ENCODE measurements at places on chromosomes 7 and 10. TPM values are rescaled to one million over a fixed set of nuclear protein-coding genes. Genes with fewer than 3 reads are reported as not detected.

- no peak overlapping the region for H3K4me3 ChIP-seq
- no peaks in the 10 kb centered on the region for H3K4me1 ChIP-seq
- H3K27me3 ChIP-seq, result no peaks in the 10 kb centered on the region
- H3K27ac ChIP-seq, result no peak overlapping the region
- no peaks in the 10 kb centered on the region for H3K36me3 ChIP-seq
These were observed 123.2 kb upstream of the PARD3 start for GRCh38 chr10:34938399-34938670.

OPN1SW gene
- total RNA-seq, result not detected

GRCh38 chr7:128025380-128025779 is 5.9 kb downstream of the LRRC4 start:
- no peak overlapping the region for H3K27ac ChIP-seq
- peaks cover 7% of the 10 kb centered on the region for H3K36me3 ChIP-seq
- peaks cover 42% of the 10 kb centered on the region for H3K4me1 ChIP-seq
- H3K4me3 ChIP-seq, result no peak overlapping the region

- H3K4me3 ChIP-seq, result no peak overlapping the region
- no peaks in the 10 kb centered on the region for H3K27me3 ChIP-seq
- no peak for DNase-seq
- peaks cover 9% of the 10 kb centered on the region for H3K36me3 ChIP-seq
- H3K4me1 ChIP-seq, result peaks cover 21% of the 10 kb centered on the region
These were observed 93.6 kb downstream of the VOPP1 start for GRCh38 chr7:55478700-55479099.

MRC1 gene
- total RNA-seq, result not detected

OR2A42 gene
- total RNA-seq, result not detected

PLXNA4 gene
- total RNA-seq, result 11.2 TPM

DNA sequence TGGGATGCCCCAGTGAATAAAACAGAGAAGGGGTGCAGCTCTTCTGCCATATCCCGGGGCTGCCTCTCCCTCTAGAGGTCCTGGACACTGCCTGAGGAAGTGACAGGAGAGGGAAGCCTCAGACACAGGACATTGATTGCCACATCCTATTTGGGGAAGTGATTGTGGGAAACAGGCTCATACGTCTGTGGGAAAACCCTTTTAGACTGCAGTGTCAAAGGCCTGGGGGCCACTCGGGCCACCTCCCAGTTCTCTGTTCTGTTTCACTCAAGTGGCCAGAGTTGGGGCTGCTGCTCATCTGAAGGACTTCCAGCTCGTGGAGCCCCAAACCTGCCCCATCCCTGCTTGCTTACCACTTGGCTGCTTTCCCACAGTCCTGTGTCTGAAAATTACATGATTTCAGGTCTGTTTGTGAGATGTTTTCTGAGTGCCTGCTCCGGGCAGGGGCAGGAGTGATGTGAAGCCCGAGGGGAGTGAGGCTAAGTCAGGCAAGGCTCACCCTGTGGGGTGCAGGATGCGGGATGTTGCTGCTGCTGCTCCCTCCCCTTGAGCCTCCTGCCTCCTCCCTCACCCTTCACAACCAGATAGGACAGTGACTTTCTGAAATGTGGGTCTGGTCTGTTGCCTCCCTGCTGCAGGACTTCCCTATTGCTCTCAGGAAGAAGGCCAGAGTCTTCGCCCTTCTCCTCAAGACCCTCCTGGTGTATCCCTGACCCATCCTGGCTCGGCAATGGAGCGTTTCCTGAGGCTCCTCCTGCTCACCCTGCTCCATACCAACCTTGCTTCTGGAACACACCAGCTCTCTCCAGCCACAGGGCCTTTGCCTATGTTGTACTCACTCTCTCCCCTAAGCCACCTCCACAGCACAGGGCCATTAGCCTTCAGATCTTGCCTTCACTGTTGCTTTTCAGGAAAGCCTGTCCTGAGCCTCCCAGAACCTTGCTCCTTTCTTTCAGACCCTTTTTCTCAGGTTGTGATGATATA is 58.4 kb downstream of the NEURL1 start:
- H3K4me3 ChIP-seq, result no peak overlapping the region
- no peaks in the 10 kb centered on the region for H3K27me3 ChIP-seq
- no peak for DNase-seq
- peaks cover 36% of the 10 kb centered on the region for H3K4me1 ChIP-seq
- no peak overlapping the region for H3K27ac ChIP-seq
- H3K36me3 ChIP-seq, result no peaks in the 10 kb centered on the region

GRCh38 chr7:4882169-4883032 is 1.1 kb downstream of the RADIL start:
- H3K4me3 ChIP-seq, result no peak overlapping the region
- no peaks in the 10 kb centered on the region for H3K27me3 ChIP-seq
- no peaks in the 10 kb centered on the region for H3K4me1 ChIP-seq
- no peaks in the 10 kb centered on the region for H3K36me3 ChIP-seq

DNA sequence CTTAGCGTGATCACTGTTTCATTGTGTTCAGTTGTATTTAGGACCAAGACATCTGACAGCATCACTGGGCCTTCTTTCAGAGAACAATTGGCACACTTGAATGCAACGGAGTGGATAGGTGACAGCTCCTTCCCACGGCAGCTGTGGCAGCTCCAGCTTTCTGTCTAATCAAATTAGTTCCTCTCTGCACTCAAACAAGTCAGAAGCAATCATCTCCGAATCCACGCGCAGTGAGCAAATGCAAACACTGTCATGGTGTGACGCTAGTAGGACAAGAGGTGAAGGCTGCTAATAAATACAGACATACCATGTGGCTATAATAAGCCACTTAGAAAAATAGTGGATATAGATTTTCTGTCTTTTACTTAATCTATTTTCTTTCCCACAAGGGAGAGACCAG is 542.4 kb downstream of the ACTR3B start:
- H3K4me1 ChIP-seq, result no peaks in the 10 kb centered on the region
- H3K36me3 ChIP-seq, result no peaks in the 10 kb centered on the region
- H3K27ac ChIP-seq, result no peak overlapping the region
- no peak overlapping the region for H3K4me3 ChIP-seq

DNA sequence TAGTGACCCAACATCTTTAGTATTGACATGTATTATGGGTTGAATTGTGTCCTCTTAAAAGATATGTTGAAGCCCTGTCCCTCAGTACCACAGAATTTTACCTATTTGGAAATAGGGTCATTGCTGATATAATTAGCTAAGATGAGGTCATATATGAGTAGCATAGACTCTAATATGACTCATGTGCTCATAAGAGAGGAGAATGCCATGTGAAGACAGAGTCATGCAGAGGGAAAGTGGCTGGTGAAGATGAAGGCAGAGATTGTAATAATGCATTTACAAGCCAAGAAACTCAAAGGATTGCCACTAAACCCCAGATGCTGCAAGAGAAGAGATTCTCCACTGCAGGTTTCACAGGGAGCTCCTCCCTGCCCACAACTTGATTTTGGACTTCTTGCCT is 496.4 kb downstream of the KIF20B start:
- H3K36me3 ChIP-seq, result no peaks in the 10 kb centered on the region
- no peak for DNase-seq
- no peak overlapping the region for H3K27ac ChIP-seq
- H3K27me3 ChIP-seq, result no peaks in the 10 kb centered on the region
- H3K4me3 ChIP-seq, result no peak overlapping the region

STOX1 gene
- 0.30 TPM for total RNA-seq

SLC39A12 gene
- not detected for total RNA-seq

GCC1 gene
- 14.5 TPM for total RNA-seq

DNA sequence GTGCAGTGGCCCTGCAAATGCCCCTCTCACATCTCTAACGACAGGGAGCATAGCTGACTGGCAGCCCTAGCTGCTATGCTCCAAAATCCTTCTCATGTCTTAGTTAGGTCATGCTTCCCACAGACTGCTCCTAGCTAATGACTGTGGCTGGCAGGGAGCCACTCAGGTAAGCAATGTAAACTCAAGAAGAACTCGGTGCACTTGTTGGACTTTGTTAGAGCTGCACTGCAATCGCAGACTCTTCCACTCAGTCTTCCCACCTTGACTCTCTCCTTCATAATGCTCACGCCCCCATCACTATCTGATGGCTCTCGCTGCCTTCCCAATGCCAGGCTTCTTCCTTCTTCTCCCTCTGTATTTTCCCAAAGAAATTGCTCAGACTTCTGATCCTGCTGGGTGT is 24.0 kb downstream of the OR9A2 start:
- H3K36me3 ChIP-seq, result no peaks in the 10 kb centered on the region
- H3K27ac ChIP-seq, result no peak overlapping the region
- DNase-seq, result no peak
- no peaks in the 10 kb centered on the region for H3K4me1 ChIP-seq

DNA sequence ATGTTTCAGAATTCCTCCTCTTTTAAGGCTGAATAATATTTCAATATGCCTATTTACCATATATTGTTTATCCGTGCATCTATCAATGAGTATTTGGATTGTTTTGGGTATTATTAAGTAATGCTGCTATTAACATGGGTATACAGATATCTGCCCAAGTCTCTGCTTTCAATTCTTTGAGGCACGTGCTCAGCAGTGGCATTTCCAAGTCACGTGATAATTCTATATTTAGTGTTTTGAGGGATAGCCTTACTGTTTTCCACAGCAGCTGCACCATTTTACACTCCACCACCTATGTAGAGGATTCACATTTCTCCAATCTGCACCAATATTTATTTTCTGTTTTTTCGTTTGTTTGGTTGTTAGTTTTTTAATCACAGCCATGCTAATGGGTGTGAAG is 636.8 kb upstream of the ANKRD30A start:
- no peak for DNase-seq
- no peaks in the 10 kb centered on the region for H3K36me3 ChIP-seq
- no peaks in the 10 kb centered on the region for H3K27me3 ChIP-seq

SFTPA1 gene
- not detected for total RNA-seq

DNA sequence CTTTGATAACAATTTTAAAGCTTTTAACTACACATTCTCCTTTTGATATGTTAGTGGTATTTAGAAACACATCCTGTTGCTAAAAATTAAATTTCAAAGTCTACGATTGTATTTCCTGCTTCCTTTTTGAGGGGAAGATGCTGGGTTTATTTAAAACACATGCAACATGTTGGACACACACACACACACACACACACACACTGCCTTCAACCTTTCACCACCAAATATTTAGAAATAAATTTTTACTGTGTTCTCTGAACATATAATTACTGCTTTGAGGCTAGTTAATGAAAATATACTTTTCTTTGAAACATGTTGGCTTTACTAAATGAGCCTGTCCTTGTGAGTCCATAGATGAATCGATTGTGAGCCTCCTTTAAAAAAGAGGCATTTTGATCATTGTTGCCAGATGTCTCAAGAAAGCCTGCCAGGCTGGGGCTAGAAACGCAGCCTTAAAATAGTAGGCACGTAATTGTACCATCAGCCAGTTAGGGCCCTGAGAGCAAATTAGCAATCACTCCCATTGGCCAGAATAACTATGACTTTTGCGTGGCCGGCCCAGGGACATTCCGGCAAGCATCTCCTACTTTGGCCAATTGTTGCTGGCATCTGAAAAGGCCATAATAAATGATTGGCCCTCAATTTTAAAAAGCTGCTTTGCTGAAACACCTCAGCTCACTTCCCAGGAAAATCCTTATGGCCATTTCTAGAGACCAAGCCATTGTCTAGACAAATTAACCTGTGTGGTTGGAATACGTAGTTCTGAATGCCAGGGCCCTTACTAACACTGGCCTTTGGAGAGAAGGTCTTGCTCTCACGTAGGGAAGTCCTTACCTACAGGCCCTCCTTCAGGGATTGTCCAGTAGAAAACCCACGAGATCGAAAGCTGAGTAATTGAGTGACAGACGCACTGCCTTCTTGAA is 9.9 kb upstream of the TEX36 start:
- H3K4me1 ChIP-seq, result 0 out of 2 replicates have a peak, but pooled peaks cover under 1% of the 10 kb centered on the region
- no peaks in the 10 kb centered on the region for H3K27me3 ChIP-seq
- no peak overlapping the region for H3K4me3 ChIP-seq
- DNase-seq, result no peak
- no peak overlapping the region for H3K27ac ChIP-seq
- no peaks in the 10 kb centered on the region for H3K36me3 ChIP-seq

DNA sequence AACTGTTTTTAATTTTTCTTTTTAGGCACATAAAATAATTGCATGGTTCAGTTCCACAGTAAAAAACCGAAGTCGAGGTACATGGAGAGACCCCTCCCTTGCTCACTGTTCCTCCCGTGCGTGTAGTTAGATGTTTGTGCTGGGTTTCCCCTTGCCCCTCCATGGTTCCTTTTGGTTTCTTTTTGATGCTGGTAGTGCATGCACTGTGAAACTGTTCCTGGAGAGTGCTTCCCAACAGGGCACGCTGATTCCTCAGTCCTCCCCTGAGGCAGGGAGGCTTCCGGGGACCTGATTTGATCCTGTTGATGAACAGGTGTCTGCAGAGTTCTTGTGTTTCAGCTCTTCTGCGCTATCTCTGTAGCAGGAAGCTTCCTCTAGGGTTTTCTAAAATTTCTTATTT is 69.5 kb downstream of the ADCY1 start:
- H3K36me3 ChIP-seq, result no peaks in the 10 kb centered on the region
- DNase-seq, result no peak
- no peak overlapping the region for H3K4me3 ChIP-seq
- no peaks in the 10 kb centered on the region for H3K4me1 ChIP-seq
- H3K27ac ChIP-seq, result no peak overlapping the region

GRCh38 chr7:20314198-20314597 is 16.5 kb upstream of the ITGB8 start:
- H3K4me3 ChIP-seq, result no peak overlapping the region
- no peaks in the 10 kb centered on the region for H3K27me3 ChIP-seq
- DNase-seq, result no peak
- H3K36me3 ChIP-seq, result no peaks in the 10 kb centered on the region
- H3K4me1 ChIP-seq, result no peaks in the 10 kb centered on the region
- H3K27ac ChIP-seq, result no peak overlapping the region

- no peak overlapping the region for H3K27ac ChIP-seq
- H3K27me3 ChIP-seq, result no peaks in the 10 kb centered on the region
- H3K4me1 ChIP-seq, result peaks cover 14% of the 10 kb centered on the region
- DNase-seq, result no peak
- no peaks in the 10 kb centered on the region for H3K36me3 ChIP-seq
These were observed 81.8 kb downstream of the THSD7A start for GRCh38 chr7:11750191-11750590.

- H3K27ac ChIP-seq, result no peak overlapping the region
- no peak overlapping the region for H3K4me3 ChIP-seq
- H3K4me1 ChIP-seq, result no peaks in the 10 kb centered on the region
- 0 out of 2 replicates have a peak, but pooled peaks cover 5% of the 10 kb centered on the region for H3K27me3 ChIP-seq
- no peaks in the 10 kb centered on the region for H3K36me3 ChIP-seq
These were observed 101.9 kb downstream of the EVX1 start for GRCh38 chr7:27344471-27344870.

Data from SJCRH30 (cell line).